Fibroblast of skin of left biceps (primary cell): ENCODE measurements at places on chromosomes 16 and 17.

DNA sequence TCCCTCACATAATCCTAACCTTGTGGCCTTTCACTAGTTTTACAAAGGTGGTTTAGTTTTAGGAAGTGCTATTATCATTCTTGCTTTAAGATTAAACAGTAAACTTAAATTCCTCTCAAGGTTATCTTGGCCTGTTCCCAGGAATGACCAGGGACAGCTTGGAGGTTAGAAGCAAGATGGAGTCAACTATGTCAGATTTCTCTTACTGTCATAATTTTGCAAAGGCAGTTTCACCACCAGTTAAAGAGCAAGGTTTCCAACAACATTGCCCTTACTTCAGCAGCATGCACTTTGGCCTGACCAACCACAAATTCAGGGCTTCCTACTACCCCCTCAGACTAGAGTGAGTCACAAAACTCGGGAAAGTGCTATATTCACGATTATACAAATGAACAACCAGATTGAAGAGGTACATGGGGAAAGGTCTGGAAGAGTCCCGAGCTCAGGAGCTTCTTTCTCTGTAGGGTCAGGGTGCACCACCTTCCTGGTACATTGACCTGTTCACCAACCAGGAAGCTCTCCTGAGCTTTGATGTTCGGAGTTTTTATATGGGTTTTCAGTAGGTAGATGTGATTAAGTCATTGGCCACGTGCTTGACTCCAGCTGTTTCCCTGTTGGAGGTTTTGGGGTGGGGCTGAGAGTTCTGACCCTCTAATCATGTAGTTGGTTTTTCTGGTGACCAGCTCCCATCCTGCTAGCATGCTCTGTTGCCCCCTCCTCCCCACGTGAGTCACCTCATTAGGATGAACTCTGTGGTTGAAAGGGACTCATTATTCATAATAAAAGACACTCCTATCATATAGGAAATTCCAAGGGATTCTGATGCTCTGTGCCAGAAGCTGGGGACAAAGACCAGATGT, 19.4 kb downstream of the RHOT1 start:
- peak; percentile 66 for DNase-seq

DNA sequence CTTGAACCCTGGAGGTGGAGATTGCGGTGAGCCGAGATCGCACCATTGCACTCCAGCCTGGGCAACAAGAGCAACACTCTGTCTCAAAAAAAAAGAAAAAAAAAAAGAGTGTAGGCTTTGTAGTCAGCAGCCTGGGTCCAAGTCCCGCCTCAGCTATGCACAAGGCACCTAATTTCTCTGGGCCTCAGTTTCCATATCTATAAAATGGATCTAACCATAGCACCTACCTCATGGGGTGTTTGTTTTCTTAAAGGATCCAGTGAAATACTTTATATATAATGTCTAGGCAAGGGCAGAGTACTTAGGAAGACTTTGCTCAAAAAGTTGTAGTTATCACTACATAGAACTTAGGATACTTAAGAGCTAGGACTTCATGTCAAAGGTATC, 45.4 kb upstream of the NFAT5 start:
- no peak for DNase-seq

GRCh38 chr16:78196502-78196901, 97.0 kb downstream of the WWOX start:
- DNase-seq: no peak

- no peak for DNase-seq
Observed at GRCh38 chr17:72185564-72185963, 64.7 kb downstream of the SOX9 start.

DNA sequence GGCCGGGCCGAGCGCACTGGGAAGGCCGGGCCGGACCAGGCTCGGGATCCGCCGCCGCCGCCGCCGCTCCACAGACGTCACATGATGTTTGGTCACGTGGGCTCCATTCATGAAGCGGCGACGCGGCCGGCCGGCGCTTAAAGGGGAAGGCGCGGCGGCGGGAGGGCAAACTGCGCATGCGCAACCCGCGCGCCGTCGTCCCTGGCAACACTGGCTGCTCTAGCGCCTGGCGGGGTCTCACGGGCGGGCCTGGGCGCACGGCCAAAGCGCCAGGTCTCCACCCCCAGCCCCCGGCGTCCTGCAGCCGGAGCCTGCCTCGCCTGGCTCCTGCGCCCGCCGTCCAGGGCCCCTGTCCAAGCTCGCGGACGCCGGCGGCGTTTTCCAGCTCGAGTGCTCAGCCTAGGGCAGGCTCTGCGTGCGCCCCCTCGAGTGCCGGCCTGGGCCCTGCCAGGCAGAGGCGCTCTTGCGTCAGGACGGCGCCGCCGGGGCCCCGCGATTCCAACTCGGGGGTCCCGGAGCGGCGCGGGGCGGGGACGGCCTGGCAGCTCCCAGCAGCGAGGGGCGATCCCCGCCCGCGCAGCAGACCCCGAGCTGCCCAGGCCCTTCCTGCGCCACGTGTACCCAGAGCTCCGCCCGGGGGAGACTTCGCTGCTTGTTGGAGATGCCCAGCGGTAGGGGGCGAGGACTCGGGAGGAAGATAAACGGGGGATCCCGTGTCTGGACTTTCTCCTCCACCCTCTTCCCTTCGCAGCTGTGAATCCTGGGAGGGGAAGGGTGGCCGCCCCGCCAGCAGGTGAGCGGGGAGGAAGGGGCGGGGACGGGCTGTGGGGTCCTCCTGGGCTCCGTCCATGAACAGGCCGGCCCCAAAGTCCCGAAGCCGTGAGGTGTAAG, at the start of gene MAFG:
Gene MAFG, minus strand, starts transcription at position 83 of the 891 bp plus-strand sequence. CDS start 4,550 bp downstream, outside the sequence.
- peak; percentile 85 for DNase-seq

GRCh38 chr17:59558039-59558438, 7.4 kb upstream of the DHX40 start:
- no peak for DNase-seq

DNA sequence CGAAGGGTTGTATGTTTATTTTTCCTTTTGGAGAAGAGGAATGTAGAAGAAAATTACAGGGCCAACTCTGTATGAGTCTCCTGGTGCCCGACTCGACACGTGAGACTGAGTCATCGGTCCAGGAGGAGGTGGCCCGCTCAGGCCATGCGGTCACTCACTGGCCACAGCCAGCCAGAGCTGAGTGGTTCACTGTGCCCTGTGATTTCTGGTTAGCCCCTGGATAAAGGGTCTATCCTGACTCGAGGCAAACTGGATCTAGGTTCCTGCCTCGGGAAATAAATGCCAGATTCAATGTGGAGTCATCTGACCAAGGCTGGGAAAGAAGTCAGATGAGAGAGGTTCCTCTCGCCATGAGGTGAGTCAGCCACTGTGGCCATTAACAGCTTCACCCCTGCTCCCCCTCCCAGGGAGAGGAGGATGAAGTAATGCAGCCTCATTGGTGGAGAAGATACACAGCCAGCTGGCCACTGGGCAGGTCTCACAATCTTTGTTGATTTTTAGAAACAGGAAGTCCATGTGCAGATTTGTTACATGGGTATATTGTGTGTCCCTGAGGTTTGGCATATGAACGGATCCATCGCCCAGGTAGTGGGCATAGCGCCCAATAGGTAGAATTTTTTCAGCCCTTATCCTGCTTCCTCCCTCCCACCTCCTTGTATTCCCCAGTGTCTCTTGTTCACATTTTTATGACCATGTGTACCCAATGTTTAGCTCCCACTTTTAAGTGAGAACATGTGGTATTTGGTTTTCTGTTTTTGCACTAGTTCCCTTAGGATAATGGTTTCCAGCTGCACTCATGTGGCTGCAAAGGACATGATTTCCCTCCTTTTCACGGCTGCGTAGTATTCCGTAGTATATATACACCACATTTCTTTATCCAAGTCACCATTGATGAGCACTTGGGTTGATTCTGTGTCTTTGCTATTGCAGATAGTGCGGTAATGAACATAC, 21.7 kb upstream of the USP36 start:
- DNase-seq: peak; percentile 74

- no peak for DNase-seq
Observed at GRCh38 chr16:56961386-56961785, 364 bp upstream of the CETP start.

DNA sequence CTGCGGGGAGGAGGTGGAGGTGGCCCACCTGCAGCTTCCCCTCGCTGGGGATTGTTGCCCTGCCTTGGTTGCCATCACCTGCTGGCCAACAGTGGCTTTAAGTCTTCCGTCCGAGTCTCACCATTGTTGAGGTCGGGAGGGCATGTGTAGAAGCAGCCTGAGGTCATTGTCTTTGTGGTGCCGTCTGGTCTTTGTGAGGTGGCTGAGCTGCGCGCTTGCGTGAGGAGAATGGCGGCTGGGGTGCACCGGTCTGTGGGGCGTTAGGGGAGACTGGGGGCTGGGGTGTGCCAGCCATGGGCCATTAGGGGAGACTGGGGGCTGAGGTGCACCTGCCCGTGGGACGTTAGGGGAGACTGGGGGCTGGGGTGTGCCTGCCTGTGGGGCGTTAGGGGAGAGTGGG, 36.2 kb downstream of the ZNF750 start:
- no peak for DNase-seq

DNA sequence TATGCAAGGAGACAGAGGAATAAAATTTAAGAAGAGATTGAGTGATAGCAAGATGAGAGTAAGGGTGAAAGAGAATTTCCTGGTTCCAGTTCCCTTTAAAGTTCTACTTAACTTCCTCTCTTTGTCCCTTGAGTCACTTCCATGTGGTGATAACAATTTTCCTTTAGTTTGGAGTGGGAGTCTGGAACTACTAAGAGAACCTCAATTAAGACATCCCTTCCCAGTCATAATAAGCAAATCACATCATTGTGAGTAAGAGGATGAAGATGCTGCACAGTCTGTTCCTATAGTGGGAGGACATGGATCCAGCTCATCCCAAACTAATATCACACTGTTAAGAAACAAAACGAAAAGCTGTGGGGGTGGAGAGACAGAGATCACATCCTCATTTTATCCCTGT, 24.4 kb downstream of the TBX21 start:
- DNase-seq: no peak

DNA sequence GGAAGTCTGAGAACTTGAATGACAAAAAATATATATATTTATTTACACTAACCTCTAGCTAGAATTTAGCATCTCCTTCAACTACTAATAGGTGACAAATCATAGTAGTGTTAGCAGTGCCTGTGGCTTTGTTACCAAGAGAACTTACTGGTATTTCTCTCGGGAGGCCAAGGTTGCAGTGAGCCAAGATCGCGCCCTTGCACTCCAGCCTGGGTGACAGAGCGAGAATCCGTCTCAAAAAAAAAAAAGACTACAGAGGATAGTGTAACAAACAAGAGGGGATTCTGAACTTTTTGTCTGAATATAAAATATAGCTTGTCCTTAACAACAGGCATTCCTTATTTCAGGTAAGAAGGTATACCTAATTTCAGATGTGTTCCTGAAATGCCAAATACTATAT, 1.3 kb upstream of the SUZ12 start:
- DNase-seq: no peak

DNA sequence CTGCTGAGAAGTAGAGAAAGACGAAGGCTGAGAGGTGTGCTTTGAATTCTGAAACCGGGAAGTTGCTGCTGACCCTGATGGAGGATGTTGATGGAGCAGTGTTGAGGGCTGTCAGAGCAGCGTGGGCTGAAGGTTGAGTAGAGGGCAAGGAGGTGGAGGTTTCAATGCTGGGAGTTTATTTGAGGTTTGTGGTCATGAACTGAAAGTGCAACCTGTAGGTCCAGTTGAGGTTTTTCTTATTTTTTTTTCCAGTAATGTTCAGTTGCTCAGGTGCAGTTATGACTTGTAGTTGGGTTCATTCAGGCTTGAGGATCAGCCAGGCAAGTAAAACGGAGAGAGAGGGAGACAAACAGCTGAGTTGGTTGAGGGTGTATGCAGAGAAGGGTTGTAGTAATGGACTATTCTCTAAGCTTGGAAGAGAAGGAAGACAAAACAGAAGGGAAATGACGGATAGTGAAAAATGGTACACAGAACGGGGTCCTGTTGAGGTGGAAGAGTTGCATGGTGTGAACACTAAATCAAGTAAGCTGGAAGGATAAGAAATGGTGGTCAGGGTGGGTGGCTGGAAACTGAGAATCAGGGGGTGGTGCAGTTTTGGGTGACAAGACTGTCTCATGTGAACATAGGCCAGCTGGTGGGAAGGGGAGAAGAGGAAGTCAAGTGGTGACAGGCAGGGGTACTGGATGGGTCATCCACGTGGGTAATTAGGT, 8.7 kb upstream of the UBE2G1 start:
- no peak for DNase-seq

DNA sequence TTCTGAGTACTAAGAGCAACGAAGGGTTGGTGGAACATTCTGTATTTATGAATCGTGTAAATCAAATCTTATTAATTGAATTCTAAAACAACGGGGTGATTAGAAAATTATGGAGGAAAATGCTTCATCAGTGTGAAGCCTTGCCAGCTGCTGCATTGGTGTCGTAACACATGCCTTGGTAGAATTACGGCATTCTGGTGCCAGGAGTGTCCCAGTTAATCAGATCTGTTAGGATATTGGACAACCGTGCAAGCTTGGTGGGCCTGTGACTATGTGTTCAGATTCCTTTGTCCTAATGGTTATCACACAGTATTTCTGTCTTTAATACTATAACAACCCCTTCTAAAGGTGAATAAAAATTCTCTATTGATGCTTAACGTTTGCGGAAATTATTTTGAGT, 44.2 kb upstream of the TANC2 start:
- no peak for DNase-seq

DNA sequence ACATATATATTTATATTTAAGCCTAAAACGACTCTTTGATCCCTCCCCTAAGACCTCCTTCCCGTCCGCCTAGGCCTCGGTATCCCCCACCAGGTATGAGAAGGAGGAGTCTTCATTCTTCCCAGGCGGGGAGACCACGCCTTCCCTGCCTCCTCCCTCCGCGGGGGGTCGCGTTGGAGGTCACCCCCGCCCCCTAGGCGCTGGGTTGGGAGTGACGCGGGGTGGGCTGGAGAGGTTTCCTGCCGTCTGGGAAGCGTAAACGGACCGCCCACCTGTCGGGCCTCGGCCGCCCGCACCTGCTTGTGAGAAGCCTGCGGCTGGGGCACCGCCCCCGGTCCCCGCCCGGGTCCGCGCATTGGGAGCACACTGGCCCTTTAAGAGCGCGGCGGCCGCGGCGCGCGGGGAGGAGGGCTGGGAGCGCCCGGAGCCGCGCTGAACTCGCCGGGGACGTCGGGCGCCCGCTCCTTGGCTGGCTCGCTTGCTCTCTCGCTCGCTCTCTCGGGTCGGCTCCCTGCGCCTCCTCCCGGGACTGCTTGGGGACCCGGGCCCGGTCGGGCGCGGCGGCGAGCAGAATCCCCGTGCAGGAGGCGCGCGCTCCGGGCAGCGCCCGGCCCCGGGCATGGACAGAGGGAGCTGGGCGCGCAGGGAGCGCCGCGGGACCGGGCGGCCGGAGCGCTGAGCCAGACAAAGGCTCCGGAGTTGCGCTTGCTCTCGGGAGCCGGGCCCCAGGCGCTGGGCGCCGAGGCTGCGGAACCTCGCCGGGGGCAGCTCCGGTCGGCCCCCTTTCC, at the start of gene MMP15:
Gene MMP15, plus strand, starts transcription at position 404 of the 788 bp plus-strand sequence. CDS start 597 bp downstream, outside the sequence.
- DNase-seq: no peak

GRCh38 chr16:25177831-25178688, 38.7 kb upstream of the AQP8 start:
- no peak for DNase-seq

- no peak for DNase-seq
Observed at GRCh38 chr17:57357392-57357784, 101.1 kb downstream of the MSI2 start.

- DNase-seq: no peak
Observed at GRCh38 chr17:33888455-33888854, 366.6 kb upstream of the CCL2 start.

- no peak for DNase-seq
Observed at GRCh38 chr17:47165137-47165536, 24.0 kb downstream of the CDC27 start.
